ENCODE measurements at places on chromosomes 12 and 14. TPM values are rescaled to one million over a fixed set of nuclear protein-coding genes. Genes with fewer than 3 reads are reported as not detected.

Gene RAD9B
- 5.0 TPM for total RNA-seq

Gene OR4L1
- total RNA-seq, result not detected

Gene CFAP54
- total RNA-seq, result 5.8 TPM

Gene AQP6
- total RNA-seq, result not detected

GRCh38 chr12:23621900-23622299 is 327.6 kb downstream of the SOX5 start:
- H3K36me3 ChIP-seq, result no peaks in the 10 kb centered on the region
- H3K27me3 ChIP-seq, result no peaks in the 10 kb centered on the region
- H3K4me1 ChIP-seq, result no peaks in the 10 kb centered on the region
- H3K27ac ChIP-seq, result no peak overlapping the region
- no peak overlapping the region for H3K4me3 ChIP-seq

DNA sequence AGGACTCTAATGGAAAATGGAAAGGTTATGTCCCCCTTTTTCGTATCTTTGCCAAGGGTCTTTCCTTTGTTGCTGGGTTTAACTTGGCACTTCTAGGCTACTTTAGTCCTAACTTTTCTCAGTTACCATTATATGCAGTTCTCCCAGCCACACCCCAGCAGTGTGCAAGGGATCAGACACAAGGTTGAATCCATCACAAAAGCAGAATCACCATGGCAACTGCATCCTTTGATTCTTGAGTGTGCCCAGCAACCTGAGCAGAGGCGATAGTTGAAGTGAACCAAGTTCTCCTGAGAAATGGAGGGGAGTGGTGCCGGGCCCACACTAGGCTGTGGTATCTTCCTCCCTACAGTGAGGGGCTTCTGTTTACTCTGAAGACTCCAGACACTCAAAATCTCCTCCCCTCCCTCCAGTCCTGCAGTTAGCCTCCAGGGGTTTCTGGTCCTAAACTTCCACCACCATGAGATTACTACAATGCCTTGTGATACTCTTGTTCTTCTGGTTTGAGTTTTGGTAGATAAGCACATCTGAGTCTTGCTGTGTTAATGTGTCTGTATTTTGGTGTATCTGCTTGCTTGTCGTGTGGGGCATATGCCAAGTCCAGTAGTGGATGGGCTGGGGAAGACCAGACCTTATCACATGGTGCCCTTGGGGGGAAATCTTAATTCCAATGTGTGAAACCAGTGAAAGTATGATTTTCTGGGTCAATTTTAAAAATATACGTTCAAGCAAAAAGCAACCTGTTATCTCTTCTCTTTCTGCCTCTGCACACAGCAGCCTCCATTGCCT is 183.9 kb downstream of the CACNA1C start:
- H3K36me3 ChIP-seq, result no peaks in the 10 kb centered on the region
- peak overlapping the region; percentile 75 for H3K27ac ChIP-seq
- H3K27me3 ChIP-seq, result no peaks in the 10 kb centered on the region
- H3K4me1 ChIP-seq, result peaks cover 80% of the 10 kb centered on the region
- H3K4me3 ChIP-seq, result no peak overlapping the region
- no peak for DNase-seq

- H3K27ac ChIP-seq, result peak overlapping the region; percentile 71
- no peak overlapping the region for H3K4me3 ChIP-seq
- DNase-seq, result no peak
- no peaks in the 10 kb centered on the region for H3K36me3 ChIP-seq
Measured at GRCh38 chr12:99910342-99910741, 74.4 kb downstream of the ANKS1B start.

DNA sequence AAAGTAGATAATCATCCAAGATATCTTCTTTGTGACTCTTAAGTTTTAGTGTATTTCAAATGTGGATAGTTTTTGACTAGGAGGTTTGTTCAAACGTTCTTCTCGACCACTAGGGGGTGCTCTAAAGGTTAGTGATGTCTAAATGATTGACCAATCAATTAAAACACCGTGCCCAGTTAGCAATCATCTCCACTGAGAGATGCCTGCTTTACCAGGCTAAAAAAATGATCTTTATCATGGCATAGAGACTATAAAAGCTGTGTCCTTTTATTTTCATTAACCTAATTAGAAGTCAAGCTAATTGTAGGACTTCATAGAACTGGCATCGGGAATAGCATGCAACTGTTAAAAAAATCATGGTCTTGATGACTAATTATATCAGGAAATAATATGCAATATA is 153.9 kb downstream of the PRKCH start:
- peak overlapping the region; percentile 74 for H3K27ac ChIP-seq
- DNase-seq, result no peak
- H3K4me1 ChIP-seq, result peaks cover 81% of the 10 kb centered on the region
- no peaks in the 10 kb centered on the region for H3K36me3 ChIP-seq
- no peak overlapping the region for H3K4me3 ChIP-seq

GRCh38 chr14:78758333-78758732 is 588.2 kb downstream of the NRXN3 start:
- H3K36me3 ChIP-seq, result no peaks in the 10 kb centered on the region
- H3K27me3 ChIP-seq, result no peaks in the 10 kb centered on the region
- no peak for DNase-seq
- no peaks in the 10 kb centered on the region for H3K4me1 ChIP-seq
- no peak overlapping the region for H3K4me3 ChIP-seq
- H3K27ac ChIP-seq, result no peak overlapping the region

DNA sequence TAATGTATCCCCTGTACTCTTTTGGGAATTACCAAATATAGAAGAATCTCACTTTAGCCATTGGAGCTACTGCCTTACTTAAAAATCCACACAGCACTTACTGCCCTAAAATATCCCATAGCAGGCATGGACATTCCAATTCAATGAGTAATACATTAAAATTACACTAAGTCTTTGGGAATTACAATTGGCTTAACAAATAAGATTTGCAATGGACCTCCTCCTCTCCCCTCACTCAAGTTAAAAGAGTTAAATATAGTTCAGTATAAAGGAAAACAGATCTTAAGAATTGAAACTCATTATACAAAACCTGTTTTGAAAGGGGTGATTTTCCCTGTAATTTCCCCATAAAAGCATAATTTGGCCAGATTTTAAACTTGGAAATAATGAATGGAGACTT is 477.1 kb downstream of the SLC16A7 start:
- H3K4me1 ChIP-seq, result no peaks in the 10 kb centered on the region
- no peak overlapping the region for H3K27ac ChIP-seq
- DNase-seq, result no peak
- no peak overlapping the region for H3K4me3 ChIP-seq
- H3K27me3 ChIP-seq, result no peaks in the 10 kb centered on the region

DNA sequence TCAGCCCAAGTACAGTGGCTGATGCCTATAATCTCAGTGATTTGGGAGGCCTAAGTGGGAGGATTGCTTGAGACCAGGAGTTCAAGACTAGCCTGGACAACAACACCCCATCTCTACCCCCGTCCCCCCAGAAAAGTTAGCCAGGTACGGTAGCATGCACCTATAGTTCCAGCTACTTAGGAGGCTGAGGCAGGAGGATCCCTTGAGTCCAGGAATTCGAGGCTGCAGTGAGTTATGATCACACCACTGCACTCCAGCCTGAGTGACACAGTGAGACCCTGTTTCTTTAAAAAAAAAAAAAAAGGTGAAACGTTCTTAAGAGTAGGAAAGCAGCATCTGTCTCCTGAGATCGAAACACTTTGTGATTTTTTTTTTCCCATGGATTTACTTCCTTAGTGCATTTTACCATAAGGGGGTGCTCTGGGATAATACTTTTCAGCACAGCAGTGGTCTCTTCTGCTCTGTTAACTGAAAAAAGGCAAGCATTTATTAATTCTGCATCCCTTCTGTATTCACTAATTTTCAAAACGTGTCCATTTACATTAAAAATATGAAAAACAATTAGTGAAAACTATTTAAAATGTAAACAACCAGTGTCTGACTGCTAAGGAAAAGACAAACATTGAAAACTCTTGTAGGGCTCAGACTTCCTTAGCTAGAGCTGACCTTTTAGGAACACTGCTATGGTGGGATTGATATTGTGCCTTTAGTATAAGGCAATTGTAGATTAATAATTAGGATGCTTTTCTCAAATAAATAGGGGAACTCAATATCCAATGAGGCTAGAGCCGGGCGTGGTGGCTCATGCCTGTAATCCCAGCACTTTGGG is 31.2 kb upstream of the USP44 start:
- no peak overlapping the region for H3K27ac ChIP-seq
- H3K4me1 ChIP-seq, result no peaks in the 10 kb centered on the region
- H3K36me3 ChIP-seq, result no peaks in the 10 kb centered on the region
- no peaks in the 10 kb centered on the region for H3K27me3 ChIP-seq

- DNase-seq, result peak; percentile 98
- peaks cover 67% of the 10 kb centered on the region for H3K36me3 ChIP-seq
- H3K4me1 ChIP-seq, result peaks cover 63% of the 10 kb centered on the region
- peak overlapping the region; percentile 35 for H3K4me3 ChIP-seq
- peak overlapping the region; percentile 81 for H3K27ac ChIP-seq
Measured at GRCh38 chr12:6540181-6540877, 6.0 kb downstream of the GAPDH start.

DNA sequence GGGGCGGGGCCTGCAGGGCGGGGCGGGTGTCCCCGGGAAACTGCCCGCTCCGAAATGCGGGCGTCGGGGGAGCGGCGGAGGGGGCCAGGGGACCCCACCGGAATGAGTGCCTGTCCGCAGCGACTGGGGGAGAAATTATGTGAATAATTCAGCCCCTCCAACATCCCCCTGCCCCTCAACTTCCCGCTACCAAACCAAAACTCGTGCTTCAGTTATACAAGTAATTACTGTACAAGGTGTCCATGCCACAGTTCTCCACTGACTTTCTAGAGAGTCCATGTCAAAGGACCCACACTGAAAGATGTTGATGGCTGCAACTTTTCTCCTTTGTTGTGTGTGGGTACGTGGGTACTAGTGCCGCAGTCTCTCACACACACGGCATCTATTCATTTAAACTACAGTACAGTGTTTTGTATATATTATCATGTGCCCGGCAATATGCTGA is 414 bp upstream of the CDK17 start:
- peaks cover 9% of the 10 kb centered on the region for H3K4me1 ChIP-seq
- DNase-seq, result no peak
- no peaks in the 10 kb centered on the region for H3K27me3 ChIP-seq
- peak overlapping the region; percentile 100 for H3K27ac ChIP-seq
- no peaks in the 10 kb centered on the region for H3K36me3 ChIP-seq
- peak overlapping the region; percentile 98 for H3K4me3 ChIP-seq

GRCh38 chr12:60070552-60070951 is 474.7 kb downstream of the SLC16A7 start:
- no peak for DNase-seq
- H3K4me3 ChIP-seq, result no peak overlapping the region
- H3K36me3 ChIP-seq, result no peaks in the 10 kb centered on the region
- no peaks in the 10 kb centered on the region for H3K27me3 ChIP-seq
- H3K27ac ChIP-seq, result no peak overlapping the region

DNA sequence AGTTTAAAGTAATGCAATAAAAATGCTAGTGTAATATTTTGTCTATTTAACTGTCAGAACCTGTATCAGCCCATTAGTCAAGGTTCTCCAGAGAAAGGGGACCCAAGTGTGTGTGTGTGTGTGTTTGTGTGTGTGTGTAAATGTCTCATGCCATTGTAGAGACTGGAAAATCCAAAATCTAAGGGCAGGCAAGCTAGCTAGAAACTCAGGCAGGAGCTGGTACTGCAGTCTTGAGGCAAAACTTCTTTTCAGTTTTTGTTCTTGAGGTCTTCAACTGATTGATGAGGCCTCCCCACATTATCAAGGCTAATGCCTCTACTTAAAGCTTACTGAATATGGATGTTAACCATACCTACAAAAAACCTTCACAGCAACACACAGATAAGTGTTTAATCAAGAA is 126.7 kb downstream of the PRKD1 start:
- peaks cover 13% of the 10 kb centered on the region for H3K4me1 ChIP-seq
- no peak overlapping the region for H3K4me3 ChIP-seq
- no peaks in the 10 kb centered on the region for H3K36me3 ChIP-seq
- DNase-seq, result no peak

DNA sequence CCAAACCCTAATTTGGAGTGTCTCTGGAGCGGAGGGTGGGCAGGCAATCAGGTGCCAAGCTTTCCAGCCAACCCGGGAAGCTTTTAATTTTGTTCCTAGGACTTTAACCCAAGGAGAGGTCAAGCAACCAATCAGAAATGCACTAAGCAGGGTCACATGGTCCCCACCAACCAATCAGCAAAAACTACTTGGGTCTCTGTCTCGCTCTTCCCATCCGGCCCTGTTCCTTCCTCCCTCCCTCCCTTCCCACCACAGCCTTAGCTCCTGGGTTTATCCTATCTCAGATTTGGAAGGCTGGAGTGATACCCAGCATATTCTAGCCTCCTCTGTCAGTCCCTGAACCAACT is 7.3 kb downstream of the HOXC5 start:
- peak overlapping the region; percentile 60 for H3K27ac ChIP-seq
- no peaks in the 10 kb centered on the region for H3K36me3 ChIP-seq
- no peak overlapping the region for H3K4me3 ChIP-seq
- peaks cover 21% of the 10 kb centered on the region for H3K4me1 ChIP-seq

GRCh38 chr12:48924617-48925303 is 532 bp downstream of the FKBP11 start:
- H3K27me3 ChIP-seq, result no peaks in the 10 kb centered on the region
- H3K4me3 ChIP-seq, result peak overlapping the region; percentile 86

DNA sequence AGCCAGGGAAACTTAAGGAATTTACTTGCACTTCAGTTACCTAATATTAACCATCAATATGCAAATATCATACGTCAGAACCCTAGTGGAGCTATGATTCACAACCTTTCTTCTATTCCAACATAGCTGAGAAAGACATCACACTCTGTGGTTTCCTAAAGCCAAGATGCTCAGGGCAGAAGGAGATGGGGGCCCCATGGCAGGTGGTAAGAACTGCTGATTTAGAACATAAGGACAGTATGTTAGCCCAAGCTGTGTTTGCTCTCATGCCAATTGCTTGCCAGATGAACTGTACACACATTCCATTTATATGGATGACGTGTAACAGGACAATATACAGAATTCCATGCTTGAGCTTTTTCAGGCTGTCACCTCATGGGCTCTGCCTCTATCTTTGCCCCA is 34.6 kb downstream of the HECTD4 start:
- DNase-seq, result no peak
- no peaks in the 10 kb centered on the region for H3K36me3 ChIP-seq
- H3K27me3 ChIP-seq, result no peaks in the 10 kb centered on the region

GRCh38 chr14:55581342-55581771 is 1.4 kb downstream of the KTN1 start:
- no peaks in the 10 kb centered on the region for H3K27me3 ChIP-seq
- no peaks in the 10 kb centered on the region for H3K36me3 ChIP-seq
- H3K27ac ChIP-seq, result peak overlapping the region; percentile 93
- H3K4me3 ChIP-seq, result peak overlapping the region; percentile 88
- H3K4me1 ChIP-seq, result peaks cover 47% of the 10 kb centered on the region
- no peak for DNase-seq

GRCh38 chr14:27634056-27634970 is 1036.5 kb upstream of the NOVA1 start:
- H3K36me3 ChIP-seq, result no peaks in the 10 kb centered on the region
- no peaks in the 10 kb centered on the region for H3K27me3 ChIP-seq
- no peak for DNase-seq
- no peak overlapping the region for H3K27ac ChIP-seq
- H3K4me3 ChIP-seq, result no peak overlapping the region
- no peaks in the 10 kb centered on the region for H3K4me1 ChIP-seq

GRCh38 chr14:96578619-96579018 is 76.4 kb downstream of the PAPOLA start:
- H3K27me3 ChIP-seq, result no peaks in the 10 kb centered on the region
- no peak overlapping the region for H3K27ac ChIP-seq
- peaks cover 41% of the 10 kb centered on the region for H3K4me1 ChIP-seq
- DNase-seq, result no peak
- H3K36me3 ChIP-seq, result no peaks in the 10 kb centered on the region

- no peak for DNase-seq
- no peak overlapping the region for H3K27ac ChIP-seq
- no peaks in the 10 kb centered on the region for H3K27me3 ChIP-seq
- peaks cover 24% of the 10 kb centered on the region for H3K36me3 ChIP-seq
- no peak overlapping the region for H3K4me3 ChIP-seq
Measured at GRCh38 chr14:77579065-77579464, 37.4 kb downstream of the SPTLC2 start.
